ENCODE measurements at places on chromosomes 4 and X.

GRCh38 chrX:153412746-153413720 is 1.8 kb downstream of the ZFP92 start:
- no peak for DNase-seq

DNA sequence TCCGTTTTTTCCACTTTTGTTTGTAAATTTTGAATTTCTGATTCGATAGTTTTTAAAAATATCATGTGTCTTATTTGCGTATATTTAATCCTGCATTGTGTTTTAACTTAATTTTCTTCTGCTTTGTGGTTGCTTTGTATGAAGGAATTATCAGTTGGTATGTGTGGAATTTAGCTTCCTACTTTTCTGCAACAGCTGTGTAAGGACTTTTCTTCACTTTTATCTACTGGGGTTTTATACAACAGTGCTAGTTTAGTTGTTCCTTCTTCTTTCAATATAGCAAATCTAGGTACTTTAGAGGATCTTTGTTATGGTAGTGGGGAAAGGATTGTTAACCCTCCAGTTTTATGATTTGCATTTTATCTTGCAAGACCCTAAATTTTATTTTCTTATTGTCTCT is 410.3 kb downstream of the CCSER1 start:
- no peak for DNase-seq

DNA sequence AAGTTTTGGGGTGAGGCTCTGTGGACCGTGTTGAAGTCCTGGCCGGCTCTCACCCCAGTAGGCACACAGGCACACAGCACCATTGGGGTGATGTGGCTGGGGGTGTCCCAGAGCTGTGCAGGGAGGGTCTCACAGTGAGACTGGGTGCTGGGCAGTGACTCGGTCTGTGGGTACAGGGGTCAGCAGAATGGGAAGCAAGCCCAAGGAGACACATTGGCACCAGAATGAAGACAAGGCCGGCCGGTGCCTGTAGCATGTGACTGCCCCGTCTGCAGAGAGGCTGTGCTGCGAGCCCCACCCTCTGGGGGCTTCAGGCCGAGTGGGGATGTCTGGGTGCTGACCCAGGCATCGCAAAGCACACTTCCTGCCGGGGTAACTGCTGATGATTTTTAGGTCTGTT is 5.2 kb downstream of the MAEA start:
- no peak for DNase-seq

DNA sequence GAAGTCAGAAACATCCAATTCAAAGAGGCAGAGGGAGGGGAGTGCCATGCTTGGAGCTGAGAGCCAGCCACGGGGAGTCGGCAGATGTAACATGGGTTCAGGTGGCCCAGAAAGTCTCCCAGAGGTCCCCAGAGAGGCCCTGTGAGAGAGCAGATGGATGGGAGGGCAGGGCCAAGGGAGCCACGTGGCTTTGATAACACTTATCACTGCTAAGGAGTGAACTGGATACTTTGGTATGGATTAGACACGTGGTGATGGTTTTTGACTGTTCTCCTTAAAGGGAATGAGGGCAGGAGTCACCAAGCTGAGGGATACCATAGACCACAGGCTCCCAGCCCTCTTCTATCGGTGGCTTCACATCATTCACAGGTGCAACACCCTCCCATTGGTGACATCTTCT is 13.7 kb downstream of the CCKAR start:
- no peak for DNase-seq

DNA sequence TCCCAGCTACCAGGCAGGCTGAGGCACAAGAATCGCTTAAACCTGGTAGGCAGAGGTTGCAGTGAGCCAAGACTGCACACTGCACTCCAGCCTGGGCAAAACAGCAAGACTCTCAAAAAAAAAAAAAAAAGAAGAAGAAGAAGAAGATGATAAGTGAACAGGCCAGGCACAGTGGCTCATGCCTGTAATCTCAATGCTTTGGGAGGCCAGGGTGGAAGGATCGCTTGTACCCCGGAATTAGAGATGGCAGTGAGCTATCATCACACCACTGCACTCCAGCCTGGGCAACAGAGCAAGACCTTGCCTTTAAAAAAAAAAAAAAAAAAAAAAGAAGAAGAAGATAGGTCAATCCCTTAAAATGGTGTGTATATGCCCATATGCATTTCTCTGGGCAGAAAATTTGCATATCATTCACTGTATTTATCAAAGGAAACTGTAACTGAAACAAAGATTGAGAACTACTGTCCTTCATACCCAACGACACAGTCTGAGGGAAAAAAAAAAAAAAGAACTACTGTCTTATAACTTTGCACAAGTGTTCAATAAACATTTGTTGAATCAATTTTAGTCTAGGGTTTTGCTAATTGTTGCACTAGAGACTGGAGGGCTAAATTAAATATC is 2.3 kb downstream of the RFC1 start:
- DNase-seq = no peak

DNA sequence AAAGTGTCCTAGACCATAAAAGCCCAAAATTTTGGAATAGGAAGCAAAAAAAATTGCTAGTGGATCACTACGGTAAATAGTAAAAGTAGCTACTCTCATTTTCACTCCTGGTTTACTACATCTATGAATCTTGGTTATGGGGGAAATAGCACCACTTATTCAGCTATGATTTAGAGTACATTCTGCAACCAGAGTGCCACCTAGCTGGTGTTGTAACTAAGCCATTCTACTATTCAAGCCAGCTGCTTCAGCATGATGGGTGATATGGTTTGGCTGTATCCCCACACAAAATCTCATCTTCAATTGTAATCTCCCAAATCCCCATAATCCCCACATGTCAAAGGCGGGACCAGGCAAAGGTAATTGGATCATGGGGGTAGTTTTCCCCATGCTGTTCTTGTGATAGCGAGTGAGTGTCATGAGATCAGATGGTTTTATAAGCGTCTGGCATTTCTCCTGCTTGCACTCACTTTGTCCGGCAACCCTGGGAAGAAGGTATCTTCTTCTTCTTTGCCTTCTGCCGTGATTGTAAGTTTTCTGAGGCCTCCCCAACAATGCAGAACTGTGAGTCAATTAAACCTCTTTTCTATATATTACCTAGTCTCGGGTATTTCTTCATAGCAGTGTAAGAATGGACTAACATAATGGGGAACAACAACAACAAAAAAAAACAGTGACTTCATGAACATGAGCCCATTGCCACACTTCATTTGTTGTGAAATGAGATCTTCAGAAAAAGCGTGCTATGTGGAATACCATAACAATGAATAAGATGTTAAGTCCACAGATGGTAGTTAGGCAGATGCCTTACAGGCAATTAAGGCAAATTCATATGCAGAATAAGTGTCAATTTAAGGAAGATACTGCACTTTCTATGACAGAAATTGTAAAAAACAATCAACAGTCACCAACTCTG is 280.1 kb downstream of the PABPC4L start:
- DNase-seq = no peak

DNA sequence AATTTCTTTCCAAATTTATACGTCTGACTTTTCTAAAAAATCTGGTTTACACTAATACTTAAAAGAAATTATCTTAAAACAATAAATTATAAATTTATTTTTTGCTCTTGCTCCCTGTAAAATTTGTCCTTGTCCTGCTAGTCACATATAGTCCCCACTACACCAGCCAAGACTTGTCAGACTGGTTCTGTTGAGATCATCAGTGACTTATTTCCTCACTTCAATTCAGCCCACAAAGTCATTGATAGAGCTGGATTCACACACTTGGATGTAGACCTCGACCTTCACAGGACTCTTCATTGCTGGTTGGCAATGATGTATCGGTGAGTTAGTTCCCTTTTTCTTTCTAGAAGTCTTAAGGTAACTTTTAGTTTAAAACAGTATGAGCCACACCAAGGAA is at the start of gene TMPRSS11E:
TMPRSS11E (plus strand) TSS at position 263 of the 400 bp plus-strand sequence; CDS start at position 313, 50 bp downstream.
- no peak for DNase-seq

- no peak for DNase-seq
Measured at GRCh38 chrX:3006495-3006894, at the start of gene ARSH. Gene ARSH, plus strand, starts transcription at chrX:3006546. Its CDS starts 67 bp downstream, at chrX:3006613.

- DNase-seq = no peak
Measured at GRCh38 chrX:20382518-20383297, 116.0 kb upstream of the RPS6KA3 start.

DNA sequence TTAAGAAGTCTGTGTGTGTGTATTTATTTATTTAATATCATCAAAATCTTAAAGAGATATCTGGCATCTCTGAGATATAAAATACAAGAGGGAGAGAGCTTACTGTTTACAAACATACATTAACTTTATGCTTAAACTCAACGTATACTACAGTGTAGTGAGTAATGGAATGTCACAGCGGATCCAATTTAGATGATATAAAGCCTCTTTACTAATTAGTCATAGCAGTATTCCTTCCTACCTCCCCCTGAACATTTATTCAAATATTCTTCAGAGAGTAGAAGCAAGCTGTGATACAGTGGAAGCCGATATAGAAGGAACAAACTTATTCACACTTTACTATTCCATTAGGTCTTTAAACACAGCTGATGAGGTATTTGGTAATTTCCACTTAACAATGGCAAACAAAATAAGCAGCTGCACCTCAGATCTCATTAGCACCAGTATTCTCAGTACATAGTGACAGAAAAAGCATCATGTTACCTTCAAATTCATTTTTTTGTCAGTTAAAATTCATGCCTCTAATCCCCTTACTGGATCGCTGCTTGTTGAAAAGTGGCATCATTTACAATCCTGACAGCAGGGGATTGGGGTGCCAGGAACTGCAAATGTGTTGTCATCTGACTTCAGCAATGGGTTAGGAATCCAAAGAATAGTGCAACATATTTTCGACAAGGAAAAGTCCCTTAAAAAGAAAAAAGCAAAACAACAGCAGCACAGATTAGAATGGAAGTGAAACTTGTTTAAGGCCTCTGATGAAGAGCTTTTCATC is 658.7 kb upstream of the EPHA5 start:
- no peak for DNase-seq

- no peak for DNase-seq
Measured at GRCh38 chrX:145751943-145752342, 65.7 kb upstream of the SLITRK2 start.

GRCh38 chr4:138259271-138259670 is 17.1 kb upstream of the SLC7A11 start:
- DNase-seq = no peak

- DNase-seq = no peak
Measured at GRCh38 chr4:80141543-80141942, 55.8 kb upstream of the PRDM8 start.

DNA sequence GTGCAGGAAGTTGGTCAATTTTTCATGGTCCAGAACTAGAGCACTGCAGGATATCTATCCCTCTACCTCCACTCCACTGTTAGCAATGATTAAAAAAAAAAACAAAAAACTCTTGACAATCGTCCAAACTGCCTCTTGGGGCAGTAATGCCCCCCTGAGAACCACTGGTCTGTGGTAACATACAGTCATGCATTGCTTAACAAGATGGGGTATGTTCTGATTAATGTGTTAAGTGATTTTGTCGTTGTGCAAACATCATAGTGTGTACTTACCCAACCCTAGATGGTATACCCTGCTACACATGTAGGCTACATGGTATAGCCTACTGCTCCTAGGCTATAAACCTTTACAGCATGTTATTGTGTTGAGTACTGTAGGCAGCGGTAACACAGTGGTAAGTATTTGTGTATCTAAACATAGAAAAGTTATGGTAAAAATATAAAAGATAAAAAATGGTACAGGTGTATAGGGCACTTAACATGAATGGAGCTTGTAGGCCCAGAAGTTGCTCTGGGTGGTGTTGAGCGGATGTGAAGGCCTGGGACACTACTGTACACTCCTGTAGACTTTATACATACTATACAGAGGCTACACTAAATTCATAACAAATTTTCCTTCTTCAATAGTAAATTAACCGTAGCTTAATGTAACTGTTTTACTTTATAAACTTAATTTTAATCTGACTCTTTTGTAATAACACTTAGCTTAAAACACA is 34.1 kb downstream of the ART3 start:
- no peak for DNase-seq

GRCh38 chrX:108001218-108001814 is 19.1 kb upstream of the TEX13B start:
- DNase-seq = no peak

- DNase-seq = no peak
Measured at GRCh38 chrX:42025861-42026260, 102.5 kb upstream of the CASK start.

GRCh38 chr4:184808713-184809050 is 17.1 kb downstream of the ACSL1 start:
- DNase-seq = no peak

DNA sequence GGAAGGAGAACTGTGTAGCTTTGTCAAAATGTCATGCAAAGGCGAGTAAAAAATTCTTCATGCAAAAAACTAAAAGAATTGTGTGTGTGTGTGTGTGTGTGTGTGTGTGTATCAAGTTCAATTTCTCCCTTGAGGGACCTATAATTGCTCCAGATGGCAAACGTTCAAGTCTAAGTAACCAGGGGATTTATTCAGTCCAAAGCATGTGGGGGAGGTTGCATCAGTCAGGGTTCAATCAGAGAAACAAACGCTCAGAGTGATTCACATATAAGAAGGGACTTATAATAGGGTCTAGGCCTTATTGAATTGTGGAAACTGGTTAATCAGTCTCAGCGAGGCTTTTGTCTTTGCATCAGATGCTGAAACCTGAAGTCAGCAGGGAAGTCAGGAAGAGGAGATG is 5.0 kb downstream of the DCAF8L1 start:
- DNase-seq = no peak

DNA sequence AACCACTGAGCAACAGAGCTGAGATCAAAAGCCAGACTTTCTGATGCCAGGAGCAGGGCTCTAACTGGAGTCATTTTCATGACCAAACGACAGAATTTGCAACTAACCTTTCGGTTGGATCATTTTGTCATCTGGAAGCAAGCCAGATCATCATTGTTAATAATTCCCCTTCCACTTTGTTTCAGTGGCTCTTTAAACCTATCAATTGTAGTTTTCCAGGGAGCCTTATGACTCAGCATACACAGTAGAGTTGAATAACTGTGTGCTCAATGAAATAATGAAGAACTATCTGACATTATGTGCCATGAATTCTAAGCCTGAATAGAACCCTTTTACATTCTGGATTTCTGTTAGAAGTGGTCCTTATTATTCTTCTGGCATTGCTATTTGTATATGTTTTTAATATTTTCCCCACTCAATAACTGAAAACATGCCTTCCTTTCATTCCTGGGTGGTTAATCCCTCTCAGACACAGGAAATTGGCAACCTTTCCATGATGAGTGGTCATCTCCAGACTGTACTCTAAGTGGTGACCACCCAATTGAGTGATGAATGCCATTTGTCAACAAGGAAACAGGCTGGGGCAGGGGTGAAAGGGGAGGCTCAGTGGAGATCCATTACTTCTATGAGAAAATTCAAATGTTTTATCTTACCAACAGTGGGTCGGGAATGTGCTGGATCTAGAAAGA is 431.8 kb downstream of the BCOR start:
- DNase-seq = no peak

All from posterior cingulate gyrus (tissue), 11 donors.